ENCODE measurements at places on chromosomes 1 and 21.
A peak's percentile ranks its signal among the peaks of the same experiment; 100 is the strongest.

- peak; percentile 8 for DNase-seq
These were observed 332.8 kb upstream of the ZRANB2 start for GRCh38 chr1:71413441-71414175.

DNA sequence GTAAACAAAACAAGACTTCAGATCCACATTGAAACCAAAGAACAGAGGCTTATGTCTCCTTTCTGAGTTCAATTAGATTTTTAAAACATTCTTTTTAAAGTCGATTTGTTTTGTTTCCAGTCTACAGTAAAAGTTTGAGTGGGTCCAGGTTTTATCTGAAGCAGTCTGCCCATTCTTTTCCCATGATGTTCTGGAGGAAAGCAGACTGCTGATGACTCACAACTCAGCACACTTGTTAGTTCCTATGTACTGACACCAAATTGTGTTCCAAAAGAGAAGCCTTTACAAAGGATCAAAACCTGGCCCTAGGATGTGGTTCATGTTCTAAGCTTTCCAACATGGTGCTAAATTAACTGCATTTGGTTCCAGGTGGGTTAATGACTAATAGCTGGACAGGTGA, 11.4 kb upstream of the CCN1 start:
- no peak for DNase-seq

GRCh38 chr1:211194826-211195225, 60.9 kb upstream of the KCNH1 start:
- no peak for DNase-seq

- DNase-seq = no peak
These were observed 130.7 kb upstream of the DMRTA2 start for GRCh38 chr1:50553921-50554320.

DNA sequence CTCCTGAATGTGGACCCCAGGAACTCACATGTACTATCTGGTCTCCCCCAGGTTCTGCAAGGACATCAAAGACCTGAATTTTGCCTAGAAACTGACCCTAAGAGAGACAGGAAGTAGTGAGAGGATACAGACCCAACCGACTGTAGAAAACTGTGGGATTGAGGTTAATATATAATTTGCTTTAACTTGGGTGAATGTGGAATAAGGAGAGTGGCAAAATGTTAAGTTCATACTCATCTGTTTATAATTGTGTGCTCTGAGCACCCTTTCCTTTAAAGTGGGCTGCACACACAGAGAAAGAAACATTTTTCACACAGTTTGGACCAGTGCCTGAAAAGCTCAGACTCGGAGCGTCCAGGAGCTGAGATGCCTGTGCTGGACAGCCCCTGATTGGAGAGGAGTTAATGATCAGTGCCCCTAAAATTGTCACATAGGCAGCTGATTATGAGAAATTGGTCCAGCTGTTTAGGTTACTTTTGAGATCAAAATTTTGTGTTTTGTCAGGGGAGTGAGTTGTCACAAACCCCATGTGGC, 37.2 kb downstream of the ROR1 start:
- DNase-seq = no peak

All from suppressor macrophage (primary cell).